ENCODE measurements at places on chromosomes 7 and 10. TPM values are rescaled to one million over a fixed set of nuclear protein-coding genes. Genes with fewer than 3 reads are reported as not detected.

DNA sequence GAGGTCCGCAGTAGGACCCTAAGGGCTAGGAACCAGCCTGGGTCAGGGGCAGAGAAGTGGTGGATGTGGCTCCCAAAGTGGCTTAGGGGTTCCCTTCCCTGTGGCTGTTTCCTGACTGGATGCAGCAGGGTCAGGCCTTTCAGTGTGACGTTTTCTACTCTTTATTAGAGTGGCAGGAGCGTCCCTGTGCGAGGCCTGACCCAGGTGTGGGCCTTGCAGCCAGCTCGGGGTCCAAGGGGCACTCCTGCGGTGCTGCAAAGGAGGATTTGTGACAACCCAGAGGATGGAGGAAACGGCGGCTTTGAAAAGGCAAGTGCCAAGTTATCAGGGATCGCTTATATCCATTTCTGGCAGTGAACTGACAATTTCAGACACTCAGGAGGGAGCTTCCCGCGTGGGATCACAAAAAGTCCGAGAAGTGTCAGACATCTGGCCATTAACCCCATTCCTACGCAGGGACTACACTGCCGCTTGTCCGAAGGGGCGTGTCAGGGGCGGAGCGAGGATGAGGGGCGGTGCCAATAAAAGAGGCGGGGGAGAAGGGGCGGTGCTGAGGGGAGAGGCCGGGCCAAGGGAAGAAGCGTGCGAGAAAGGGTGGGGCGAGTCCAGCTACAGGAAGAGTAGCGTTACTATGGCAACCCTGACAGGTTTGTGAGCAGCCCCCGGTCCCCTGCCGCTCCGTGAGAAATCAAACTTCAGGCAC is 98.8 kb upstream of the ZNF722 start:
- no peaks in the 10 kb centered on the region for H3K4me1 ChIP-seq
- DNase-seq = no peak
- no peak overlapping the region for H3K27ac ChIP-seq
- no peaks in the 10 kb centered on the region for H3K27me3 ChIP-seq
- no peak overlapping the region for H3K4me3 ChIP-seq
- H3K36me3 ChIP-seq = no peaks in the 10 kb centered on the region

DNA sequence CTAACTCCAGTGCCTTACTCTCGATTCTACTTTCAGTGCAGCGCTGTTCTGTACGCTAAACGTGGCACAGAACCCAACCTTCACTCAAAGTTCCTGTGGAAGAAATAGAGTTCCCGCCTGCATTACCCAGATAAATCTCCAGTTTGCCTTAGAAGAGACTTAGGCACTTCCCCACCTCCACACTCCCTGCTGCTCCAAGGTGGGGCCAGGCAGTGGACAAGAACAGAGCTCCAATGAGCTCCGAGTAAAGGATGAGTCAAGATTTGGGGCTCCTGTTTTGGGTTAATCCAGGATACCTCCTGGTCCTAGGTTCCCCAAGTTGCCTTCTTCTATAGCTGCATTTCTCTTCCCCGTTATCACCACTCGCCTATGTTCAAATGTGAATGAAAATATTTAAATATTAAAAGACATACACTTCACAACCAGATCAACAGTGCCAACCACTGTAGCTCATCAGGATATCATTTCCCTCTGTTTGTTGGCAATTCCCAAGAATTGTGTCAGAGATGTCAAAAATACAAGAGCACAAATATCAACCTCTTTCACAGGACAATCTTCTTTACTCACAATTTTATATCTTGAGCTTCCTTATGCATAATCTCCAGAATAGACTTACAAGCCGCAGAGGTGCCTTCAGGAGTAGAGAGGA is 48.0 kb downstream of the MALSU1 start:
- DNase-seq = no peak
- no peak overlapping the region for H3K4me3 ChIP-seq
- H3K36me3 ChIP-seq = peaks cover 6% of the 10 kb centered on the region
- peaks cover 31% of the 10 kb centered on the region for H3K4me1 ChIP-seq
- peak overlapping the region; percentile 57 for H3K27ac ChIP-seq

GRCh38 chr10:113020838-113021237 is 70.8 kb downstream of the TCF7L2 start:
- H3K27me3 ChIP-seq = no peaks in the 10 kb centered on the region
- no peaks in the 10 kb centered on the region for H3K36me3 ChIP-seq
- DNase-seq = no peak
- H3K4me3 ChIP-seq = no peak overlapping the region

GRCh38 chr10:128186959-128187787 is 61.0 kb upstream of the MKI67 start:
- no peaks in the 10 kb centered on the region for H3K4me1 ChIP-seq
- no peak for DNase-seq
- H3K27me3 ChIP-seq = no peaks in the 10 kb centered on the region
- H3K36me3 ChIP-seq = no peaks in the 10 kb centered on the region

- H3K36me3 ChIP-seq = no peaks in the 10 kb centered on the region
- no peak for DNase-seq
- H3K27ac ChIP-seq = no peak overlapping the region
- no peaks in the 10 kb centered on the region for H3K4me1 ChIP-seq
Observed at GRCh38 chr7:21364801-21365271, 63.0 kb upstream of the SP4 start.

GRCh38 chr7:157739650-157740049 is 402.8 kb downstream of the DNAJB6 start:
- H3K27me3 ChIP-seq = no peaks in the 10 kb centered on the region
- H3K36me3 ChIP-seq = no peaks in the 10 kb centered on the region
- no peak for DNase-seq
- no peak overlapping the region for H3K27ac ChIP-seq

DNA sequence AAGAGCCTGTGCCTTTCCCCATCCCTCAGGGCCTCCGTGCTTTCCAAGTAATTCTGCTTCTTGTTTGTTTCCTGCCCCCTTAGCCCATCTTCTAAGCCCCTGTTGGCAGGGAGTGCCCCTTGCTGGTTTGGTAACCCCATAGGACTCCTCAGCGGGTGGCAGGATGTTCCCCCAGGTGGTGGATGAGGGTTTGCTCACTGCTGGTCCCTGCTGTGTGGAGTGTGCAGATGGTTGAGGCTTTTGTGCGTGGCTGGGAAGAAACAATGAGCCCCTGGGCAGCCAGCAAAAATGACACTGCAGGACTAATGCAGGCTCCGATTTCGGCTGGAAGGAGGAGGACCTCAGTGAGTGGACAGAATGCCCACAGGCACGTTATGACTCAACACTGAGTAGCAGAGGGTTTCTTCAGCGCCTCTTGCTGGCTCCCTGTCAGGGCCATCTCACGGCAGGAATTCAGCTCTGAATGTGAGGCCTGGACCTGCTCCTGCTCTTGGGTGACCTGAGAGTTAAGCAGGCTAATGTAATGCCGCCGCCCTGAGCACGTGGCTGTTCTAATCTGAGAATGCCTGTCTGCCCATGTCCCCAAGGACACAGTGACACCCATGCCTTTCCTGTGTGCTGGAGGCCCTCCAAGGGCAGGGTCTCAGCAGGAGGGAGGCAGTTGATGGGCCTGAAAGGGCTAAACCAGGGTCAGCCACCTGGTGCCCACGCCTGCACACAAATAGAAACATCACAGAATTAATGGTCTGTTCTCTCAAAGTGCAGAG is 16.6 kb downstream of the BAG3 start:
- H3K4me1 ChIP-seq = peaks cover 77% of the 10 kb centered on the region
- peak overlapping the region; percentile 50 for H3K27ac ChIP-seq
- no peak overlapping the region for H3K4me3 ChIP-seq
- peak; percentile 90 for DNase-seq
- no peaks in the 10 kb centered on the region for H3K27me3 ChIP-seq

GRCh38 chr10:5481121-5481520 is 18.2 kb downstream of the CALML5 start:
- no peaks in the 10 kb centered on the region for H3K36me3 ChIP-seq
- no peak overlapping the region for H3K4me3 ChIP-seq
- DNase-seq = no peak

Gene PCLO
- polyA plus RNA-seq = 2.1 TPM

Gene LHFPL3
- polyA plus RNA-seq = not detected

Gene BHLHA15
- polyA plus RNA-seq = not detected

All from keratinocyte (primary cell).